Iris pigment epithelial cell (primary cell): ENCODE measurements at places on chromosomes 5 and 9.
A peak's percentile ranks its signal among the peaks of the same experiment; 100 is the strongest.

DNA sequence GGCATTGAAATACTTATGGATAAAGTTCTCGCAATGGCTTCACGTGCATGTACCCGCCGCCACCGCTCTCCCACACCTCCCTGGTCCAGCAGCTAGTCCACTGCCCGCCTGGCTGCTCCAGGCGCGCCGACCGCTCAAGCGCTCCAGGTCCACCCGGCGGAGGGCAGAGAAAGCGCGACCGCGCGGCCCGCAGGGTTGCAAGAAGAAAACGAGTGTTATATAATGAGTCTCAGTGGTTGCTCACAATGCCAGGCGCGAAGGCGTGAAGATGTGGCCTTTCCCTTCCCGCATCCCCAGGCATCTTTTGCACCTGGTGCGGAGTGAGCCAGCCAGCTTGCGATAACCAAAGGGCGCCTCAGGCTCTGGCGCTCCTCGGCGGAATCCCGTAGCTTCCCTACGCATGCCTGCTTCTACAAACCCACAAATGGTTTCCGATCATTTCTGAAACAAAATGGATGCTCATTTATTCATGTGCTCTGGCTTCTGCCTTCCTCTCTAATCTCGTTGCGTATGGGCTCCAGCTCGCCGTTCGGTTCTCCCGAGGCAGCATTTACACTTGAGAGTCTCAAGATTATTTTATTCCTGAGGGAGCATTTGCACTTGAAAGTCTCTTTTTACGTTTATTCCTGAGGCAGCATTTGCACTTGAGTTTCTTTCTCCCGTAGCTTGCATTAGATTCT, 25.7 kb downstream of the CDKN2A start:
- peak; percentile 52 for DNase-seq

DNA sequence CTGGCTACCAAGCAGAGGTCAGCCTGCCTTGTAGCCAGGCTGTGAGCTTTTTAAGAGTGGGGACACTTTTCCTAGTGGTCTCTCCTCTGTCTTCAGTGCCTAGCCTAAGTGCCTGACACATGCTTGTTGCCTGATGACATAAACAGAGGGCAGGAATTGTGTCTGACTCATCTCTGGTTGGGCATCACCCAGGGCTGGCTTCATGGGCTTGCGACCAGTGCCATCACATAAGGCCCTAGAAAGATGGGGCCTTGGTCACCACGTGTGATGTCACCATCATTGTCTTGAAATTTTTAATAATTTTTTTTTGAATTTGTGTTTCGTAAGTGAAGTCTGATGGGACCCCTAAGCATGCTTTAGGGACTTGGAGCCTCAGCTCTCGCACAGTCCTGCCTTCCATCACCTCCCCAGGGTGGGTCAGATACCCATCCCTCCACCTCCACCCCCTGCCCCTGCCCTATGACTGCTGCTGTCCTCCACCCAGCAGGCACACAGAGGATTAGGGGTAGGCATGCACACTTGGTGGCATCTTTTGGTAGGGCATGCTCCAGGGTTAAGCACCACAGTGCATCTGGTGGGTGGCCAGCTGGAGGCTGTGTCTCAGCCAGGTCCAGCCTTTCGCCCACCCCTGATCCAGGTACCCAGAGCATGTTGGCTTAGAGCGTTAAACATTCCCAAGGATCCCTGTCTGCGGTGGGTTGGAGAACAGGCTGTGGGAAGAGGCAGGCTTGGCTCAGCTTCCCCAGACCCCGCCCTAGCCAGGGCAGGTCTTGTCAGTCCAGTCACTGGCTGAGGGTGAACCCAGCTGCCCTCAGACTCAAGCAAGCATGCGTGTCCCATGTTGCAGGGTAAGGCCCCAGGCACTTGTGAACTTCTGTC, 80.1 kb upstream of the SH3PXD2B start:
- DNase-seq, result no peak

- no peak for DNase-seq
Observed at GRCh38 chr5:7638456-7638855, 212.5 kb downstream of the CFAP90 start.

DNA sequence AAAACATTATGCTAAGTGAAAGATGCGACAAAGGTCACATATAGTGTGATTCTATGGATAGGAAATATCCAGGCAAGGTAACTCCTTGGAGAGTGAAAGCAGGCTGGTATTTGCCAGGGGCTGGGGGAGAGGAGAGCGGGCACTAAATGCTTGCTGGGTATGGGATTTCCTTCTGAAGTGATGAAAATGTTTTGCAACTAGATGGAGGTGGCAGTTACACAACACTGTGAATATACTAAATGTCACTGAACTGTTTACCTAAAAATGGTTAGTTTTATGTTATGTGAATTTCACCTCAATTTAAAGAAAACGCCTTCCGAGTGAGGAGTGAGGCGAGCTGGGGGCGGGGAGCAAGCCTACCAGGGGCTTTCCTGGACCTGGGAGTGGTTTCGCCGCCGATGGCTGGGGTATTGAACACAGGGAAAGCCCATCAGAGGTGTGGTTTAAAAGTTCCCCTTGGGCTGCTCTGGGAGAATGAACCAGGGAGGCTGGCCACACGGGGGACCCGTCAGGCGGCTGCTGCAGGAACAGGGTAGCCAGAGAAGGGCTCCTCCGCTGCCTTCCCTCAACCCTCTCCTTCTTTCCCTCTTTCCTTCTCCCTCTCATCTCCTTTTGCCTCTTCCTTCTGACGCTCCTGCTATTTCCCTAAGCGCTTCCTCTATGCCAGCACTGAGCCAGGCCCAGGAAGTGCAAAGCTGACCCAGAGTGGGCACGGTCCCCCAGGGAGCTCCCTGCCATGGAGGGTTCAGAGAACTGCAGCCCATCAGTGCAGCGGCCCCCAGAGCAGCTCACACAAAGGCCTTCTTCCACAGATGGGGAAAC, 4.9 kb downstream of the AKNA start:
- no peak for DNase-seq

DNA sequence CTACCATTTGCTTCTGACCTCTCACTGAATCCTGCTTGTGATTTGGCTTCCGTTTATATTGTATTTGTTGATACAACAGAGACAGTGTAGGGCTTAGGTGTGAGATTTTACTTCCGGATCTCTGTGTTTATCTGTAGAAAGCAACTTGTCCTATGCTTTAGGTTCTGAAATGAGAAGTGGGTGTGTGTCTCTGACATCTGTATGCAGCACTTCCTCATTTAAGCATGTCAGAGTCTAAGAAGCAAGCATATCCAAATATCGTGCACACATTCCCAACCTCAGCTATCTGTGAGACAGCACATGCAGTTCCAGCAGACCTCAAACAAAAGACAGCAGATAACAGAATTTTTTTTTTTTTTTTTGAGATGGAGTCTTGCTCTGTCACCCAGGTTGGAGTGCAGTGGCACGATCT, 16.3 kb downstream of the KLF9 start:
- no peak for DNase-seq

- DNase-seq, result peak; percentile 37
Observed at GRCh38 chr9:79477241-79477840, 94.4 kb upstream of the TLE4 start.

DNA sequence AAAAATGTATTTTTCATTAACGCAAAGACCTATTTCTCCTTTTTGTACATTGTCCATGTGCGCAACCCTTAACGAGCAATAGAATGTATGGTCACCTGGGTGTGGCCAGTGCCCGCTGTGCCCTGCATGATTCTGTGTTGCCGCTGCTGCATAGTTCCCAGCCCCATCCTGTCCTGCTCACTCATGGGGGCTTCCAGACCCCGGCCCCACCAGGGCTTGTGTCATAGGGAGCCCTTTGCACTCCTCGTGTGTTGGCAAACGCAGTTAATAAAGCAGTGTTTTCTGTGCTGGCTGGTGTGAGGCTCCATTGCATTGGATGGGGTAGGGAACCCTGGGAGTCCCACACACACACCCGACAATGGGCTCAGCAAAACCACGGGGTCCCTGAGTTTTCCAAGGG, 49.7 kb downstream of the SAR1B start:
- DNase-seq, result no peak

- peak; percentile 18 for DNase-seq
Observed at GRCh38 chr9:81519816-81520495, 169.4 kb downstream of the TLE1 start.

- DNase-seq, result no peak
Observed at GRCh38 chr5:140113180-140113698, 670 bp upstream of the PURA start.

DNA sequence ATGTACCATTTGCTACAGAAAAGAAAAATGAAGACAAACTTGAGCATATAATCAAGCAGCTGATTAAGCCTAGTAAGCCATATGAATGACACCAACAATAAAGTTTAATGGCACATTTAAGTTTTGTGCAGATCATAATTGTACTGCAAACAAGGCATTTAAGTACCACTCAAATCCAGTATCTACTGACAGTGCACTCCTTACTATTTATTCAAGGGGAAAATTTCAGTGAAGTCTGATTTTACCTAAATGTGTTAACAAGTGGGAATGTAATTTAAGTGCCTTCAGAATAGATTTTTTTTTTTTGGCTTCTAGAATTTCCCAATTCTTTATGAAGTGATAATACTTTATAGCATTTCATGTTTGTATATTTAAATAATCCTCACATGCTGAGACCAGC, 341.0 kb upstream of the POU5F2 start:
- DNase-seq, result no peak

DNA sequence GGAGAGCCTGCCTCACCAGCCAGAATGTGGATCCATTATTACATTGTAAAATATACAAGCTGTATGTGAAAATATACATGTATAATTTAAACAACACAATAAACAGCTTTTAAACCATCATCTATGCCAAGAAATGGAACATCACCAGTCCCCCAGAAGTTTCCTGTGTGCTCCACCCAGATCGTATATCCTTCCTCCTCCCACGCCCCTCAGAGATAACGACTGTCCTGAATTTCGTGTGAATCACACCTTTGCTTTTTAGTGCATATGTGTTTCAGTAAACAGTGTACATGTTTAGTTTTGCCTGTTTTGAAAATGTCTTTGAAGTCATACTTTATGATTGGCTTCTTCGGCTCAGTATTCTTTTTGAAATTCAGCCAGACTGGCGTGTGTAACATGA, 134.6 kb upstream of the MYO10 start:
- no peak for DNase-seq

- DNase-seq, result peak; percentile 31
Observed at GRCh38 chr5:123671042-123671441, 159.1 kb downstream of the CSNK1G3 start.

DNA sequence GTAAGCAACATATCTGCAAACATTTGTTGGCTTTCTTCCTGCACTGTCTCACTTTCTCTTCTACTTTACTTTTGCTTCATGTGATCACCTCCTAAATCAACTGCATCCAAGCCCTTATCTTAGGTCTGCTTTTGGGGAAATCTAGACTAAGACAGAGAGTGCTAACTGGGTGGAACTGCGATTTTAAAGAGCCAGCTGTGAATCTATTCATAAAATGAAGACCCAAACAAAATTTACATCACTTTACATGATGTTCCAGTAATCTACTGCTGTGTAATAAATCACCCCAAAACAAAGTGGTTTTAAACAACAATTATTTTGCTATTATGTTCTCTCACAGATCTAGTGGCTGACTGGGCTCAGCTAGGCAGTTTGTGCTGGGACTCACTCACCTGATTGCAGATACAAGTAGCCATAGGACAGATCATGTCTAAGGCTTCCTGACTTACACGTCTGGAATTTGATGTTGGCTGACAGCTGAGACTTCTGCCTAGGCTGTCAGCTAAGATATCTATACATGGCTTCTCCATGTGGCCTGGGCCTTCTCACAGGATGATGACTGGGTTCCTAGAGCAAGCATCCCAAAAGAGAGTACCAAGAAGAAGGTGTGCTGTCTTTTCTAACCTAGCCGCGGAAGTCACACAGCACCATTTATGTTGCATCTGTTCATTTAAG, 145.1 kb upstream of the TBCA start:
- peak; percentile 11 for DNase-seq

GRCh38 chr9:111475195-111475594, 9.0 kb downstream of the ECPAS start:
- DNase-seq, result no peak

GRCh38 chr5:120808606-120809005, 344.5 kb downstream of the PRR16 start:
- peak; percentile 49 for DNase-seq

DNA sequence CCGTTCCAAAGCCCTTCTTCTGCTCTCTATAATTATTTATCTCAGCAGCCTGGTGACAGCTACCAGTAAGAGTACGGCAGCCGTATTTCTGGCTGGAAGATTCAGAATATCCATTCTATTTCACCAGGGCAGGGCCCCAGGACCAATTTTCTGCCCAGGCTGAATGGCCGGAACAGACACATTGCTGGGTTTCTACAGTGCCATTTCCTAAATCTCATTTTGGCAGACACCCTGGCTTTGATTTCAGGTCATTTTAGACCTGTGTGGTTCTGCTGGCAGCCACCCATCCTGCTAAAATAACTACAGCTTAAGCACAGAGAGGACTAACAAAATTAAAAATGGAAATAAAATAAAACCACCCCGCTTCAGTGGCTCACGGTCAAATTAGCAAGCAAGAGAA, 95.0 kb downstream of the CRB2 start:
- no peak for DNase-seq

DNA sequence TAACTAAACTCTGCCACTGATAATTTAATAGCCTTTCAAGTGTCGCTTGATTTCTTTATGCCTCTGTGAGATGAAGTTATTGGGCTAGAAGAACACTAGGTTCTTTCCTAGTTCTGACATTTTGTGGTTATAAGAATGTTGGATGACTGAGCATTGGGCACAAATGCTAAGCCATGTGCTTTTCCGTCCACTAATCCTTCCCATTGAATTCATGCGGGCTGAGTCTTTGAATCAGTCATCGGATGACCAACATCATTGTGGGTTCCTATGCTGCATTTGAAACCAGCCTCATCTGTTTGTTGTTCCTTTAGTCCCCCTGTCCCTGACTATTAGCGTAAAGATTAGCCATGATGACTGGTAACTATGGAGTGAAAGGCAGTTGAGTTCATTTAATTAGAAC, 58.5 kb downstream of the ALDH1A1 start:
- peak; percentile 73 for DNase-seq

GRCh38 chr5:158789441-158789840, 310.3 kb downstream of the EBF1 start:
- DNase-seq, result no peak

- DNase-seq, result no peak
Observed at GRCh38 chr5:133233616-133234015, 181.8 kb downstream of the HSPA4 start.

GRCh38 chr5:91235271-91235694, 147.8 kb downstream of the ARRDC3 start:
- no peak for DNase-seq

- no peak for DNase-seq
Observed at GRCh38 chr5:105033637-105034400, 1471.2 kb upstream of the NUDT12 start.

DNA sequence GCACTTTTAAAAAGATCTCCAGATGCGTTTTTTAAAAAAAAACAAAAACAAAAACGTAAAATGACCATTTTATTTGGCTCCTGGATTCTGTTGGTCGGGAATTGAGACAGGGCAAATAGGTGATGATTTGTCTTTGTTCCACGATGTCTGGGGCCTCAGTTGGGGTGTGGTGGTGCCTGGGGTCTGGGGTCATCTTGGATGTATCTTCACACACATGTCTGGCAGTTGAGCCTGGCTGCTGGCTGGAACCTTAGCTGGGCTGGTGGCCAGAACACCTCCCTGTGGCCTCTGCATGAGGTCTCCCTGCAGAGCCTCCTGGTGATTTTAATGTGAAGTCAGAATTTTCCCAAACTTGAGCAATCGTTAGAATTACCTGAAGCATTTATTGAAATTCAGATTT, 42.5 kb upstream of the BASP1 start:
- DNase-seq, result no peak

- no peak for DNase-seq
Observed at GRCh38 chr5:1115123-1115815, 3.4 kb upstream of the SLC12A7 start.
